Activated CD8-positive, alpha-beta memory T cell treated with anti-CD3 and anti-CD28 coated beads, Interleukin-2, amount 10 ng/mL, durations not matched to agents 7 days and 5 days (primary cell): ENCODE measurements at places on chromosomes 4 and X. TPM values are rescaled to one million over a fixed set of nuclear protein-coding genes. Genes with fewer than 3 reads are reported as not detected.

- no peak for DNase-seq
Measured at GRCh38 chrX:53237056-53237455, 12.0 kb upstream of the KDM5C start.

- DNase-seq = no peak
Measured at GRCh38 chr4:37482236-37482913, 203.8 kb downstream of the RELL1 start.

DNA sequence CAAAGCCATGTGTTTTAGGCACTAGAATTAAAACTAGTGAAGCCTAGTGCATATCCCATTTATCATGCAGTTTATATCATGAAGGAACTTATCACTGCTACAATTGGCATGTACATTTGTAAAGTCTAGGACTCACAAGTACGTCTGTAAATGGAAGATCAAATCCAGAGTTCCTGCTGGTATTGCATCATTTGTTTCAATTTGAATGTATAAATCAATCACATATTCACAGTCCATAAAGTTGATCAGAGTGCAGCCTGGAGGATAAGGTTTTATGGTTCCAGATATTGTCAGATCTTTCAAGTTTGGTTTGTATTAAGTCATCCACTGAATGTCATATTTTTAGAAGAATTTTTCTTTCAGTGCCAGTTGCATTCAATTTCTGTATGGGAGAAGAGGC, 32.6 kb upstream of the PDE5A start:
- DNase-seq = no peak

GRCh38 chrX:75522565-75523431, at the start of gene ZDHHC15:
ZDHHC15 (minus strand) TSS chrX:75523037; CDS start chrX:75523024, 13 bp downstream.
- peak; percentile 42 for DNase-seq

GRCh38 chr4:152456609-152457008, 79.3 kb downstream of the FBXW7 start:
- no peak for DNase-seq

GRCh38 chr4:168361365-168362024, 42.9 kb upstream of the DDX60 start:
- no peak for DNase-seq

- DNase-seq = no peak
Measured at GRCh38 chr4:184598753-184599491, 50.3 kb downstream of the CASP3 start.

DNA sequence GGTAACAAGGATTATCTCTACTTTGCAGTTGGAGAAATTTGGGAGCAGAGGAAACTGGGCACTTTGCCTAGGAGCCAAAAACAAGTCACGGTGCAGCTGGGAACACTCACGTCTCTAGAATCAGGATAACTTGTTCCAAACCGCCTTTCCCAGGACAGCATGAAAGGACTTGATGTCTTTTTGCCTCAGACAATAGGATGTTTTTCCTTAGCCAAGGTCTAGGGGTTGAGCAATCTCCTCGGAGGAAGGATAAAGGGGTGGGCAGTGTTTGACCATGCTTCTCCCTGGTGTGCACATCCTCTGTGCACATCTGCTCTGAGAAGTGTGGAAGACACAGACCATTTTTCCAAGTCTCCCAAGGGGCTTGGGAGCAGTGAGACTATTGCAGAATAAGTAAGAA, 1.7 kb upstream of the SPARCL1 start:
- DNase-seq = no peak

Gene FAAH2
- total RNA-seq = 1.1 TPM

Gene GAGE2A
- not detected for total RNA-seq

Gene TRIM75
- not detected for total RNA-seq

Gene SLC7A11
- total RNA-seq = 6.7 TPM
